ENCODE measurements at places on chromosomes 4 and X.
A peak's percentile ranks its signal among the peaks of the same experiment; 100 is the strongest.

GRCh38 chrX:104254442-104255115 is at the start of gene ESX1:
Gene ESX1 (minus strand): TSS chrX:104254933. CDS start chrX:104254849, 84 bp downstream.
- DNase-seq, result no peak

GRCh38 chrX:118345045-118345463 is 852 bp upstream of the WDR44 start:
- no peak for DNase-seq

DNA sequence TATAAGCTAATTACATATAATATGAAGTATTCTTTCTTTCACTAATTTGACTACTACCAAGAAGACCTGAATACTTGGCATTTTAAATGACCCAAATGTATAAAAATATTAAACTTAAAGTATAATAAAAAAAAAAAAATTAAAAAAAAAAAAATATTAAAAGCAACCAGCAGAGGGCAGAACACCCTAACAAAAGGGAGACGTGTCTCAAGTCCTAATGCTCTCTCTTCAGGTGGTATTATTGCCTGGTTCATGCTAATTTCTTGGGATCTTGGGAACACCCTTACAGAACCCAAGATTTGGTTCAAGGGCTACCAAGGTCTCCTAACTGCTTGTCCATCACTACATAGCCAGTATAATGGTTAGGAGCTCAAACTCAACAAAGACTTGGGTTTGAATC is 754.8 kb downstream of the RAB28 start:
- DNase-seq, result no peak

DNA sequence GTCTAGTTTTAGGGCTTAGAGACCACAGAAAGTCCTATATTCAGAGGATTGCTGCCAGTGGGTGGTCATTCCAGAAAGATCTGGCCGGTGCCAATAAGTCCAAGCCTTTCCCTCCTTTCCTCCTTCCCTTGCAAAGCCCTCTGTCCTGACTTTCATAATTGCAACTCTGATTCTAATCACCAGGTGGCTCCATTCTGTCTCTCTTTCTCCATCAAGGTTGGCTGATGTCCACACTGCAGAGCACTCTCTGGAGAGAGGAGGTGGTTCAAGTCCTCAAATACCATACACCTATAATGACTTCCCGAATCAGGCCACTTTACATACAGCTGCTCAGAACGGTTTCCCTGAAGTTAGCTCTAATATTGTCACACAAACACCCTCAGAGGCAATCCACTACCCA is 22.4 kb upstream of the ARMCX4 start:
- DNase-seq, result no peak

GRCh38 chr4:182843808-182844325 is 73.3 kb downstream of the DCTD start:
- no peak for DNase-seq

DNA sequence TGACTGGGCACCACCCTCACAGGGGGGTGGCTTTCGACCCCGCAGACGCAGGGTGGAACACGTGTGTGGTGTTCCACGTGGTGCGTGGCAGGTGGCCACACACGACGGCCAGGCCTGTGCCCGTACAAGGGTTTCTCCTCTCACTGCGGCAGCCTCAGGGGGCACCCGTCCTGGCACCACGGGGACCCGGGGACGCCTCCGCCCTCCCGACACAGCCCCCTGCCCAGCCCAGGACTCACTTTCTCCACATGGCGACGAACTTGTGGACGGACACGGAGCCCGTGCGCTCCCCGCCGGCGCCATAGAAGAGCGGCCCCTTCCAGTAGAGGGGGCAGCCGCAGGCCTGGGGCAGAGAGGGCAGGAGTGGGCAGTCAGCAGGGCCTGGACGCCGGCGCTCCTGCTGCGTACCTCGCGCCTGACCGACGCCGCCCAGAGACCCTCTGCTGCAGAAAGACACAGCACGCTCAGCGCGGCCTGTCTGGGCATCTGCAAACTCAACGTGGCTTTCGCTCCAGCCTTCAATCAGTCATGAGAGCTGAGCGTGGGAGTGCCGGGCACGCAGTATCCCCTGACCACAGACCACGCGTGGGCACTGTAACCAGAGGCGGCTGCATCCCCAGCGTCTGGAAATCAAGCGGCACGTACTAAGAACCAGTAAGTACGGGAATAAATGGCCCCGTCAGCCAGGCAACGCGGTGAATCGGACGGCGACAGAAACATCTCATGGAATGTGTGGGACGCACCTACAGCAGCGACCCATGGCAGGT is 28.9 kb upstream of the GTPBP6 start:
- DNase-seq, result no peak

DNA sequence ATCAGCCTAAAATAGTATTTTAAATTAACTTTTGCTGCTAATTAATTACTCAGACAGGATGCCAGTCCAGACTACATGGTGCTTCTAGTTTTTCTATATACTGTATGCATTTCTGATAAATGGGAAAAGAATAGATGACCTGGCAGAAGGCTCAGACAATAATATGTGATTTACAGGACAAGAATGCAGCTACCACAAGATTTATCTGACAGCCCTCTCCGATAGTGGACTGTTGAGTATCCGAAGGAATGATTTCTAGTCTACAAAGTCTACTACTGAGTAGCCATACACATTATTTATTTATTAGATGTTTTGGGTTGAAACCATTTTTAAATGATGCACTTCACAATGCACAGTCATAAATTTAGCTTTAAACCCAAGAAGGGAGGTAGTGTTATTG is 212.8 kb downstream of the MAB21L2 start:
- DNase-seq, result no peak

- no peak for DNase-seq
Measured at GRCh38 chrX:154751203-154751668, 359 bp upstream of the GAB3 start.

GRCh38 chr4:56995525-56995924 is 16.8 kb downstream of the POLR2B start:
- DNase-seq, result peak; percentile 83

DNA sequence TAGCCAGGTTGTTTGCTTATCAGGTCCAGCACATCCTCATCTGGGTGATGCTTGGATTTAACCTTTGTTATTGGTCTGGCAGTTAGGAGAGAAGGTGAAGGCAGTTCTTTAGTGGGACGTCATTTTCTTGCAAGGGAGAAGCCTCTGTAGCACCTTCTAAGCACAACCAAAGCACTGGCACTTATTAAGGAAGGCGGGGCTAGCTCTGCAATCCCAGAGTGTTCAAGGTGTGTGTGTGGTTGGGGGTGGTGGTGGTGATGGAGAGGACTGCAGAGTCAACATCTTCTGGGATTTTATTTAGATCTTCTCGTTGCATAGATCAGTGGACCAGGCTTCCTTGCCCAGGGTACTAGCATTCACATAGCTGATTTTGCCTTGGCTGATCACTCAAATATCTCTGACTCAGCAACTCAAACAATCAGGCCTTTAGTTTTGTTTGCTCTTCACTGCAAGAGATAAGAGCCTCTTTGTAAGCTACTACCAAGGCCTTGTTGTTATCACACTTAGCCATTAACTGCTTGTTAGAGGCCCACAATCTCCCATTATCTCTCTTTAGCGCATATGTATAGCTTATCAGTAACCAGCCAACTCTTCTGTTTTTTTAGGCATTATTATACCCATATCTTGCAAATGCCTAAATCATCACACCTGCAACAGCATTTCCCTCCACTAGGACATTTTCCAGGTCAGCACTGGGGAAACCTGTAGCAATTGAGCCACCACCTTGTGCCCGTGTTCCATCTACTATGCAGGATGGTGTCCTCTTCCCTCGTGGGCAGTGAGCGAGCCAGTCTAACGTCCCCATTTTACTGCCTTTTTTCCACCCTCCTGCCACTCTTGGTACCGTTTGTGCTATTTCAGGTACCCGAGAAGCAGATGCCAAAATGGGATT is 36.5 kb upstream of the LINC00632 start:
- DNase-seq, result no peak

DNA sequence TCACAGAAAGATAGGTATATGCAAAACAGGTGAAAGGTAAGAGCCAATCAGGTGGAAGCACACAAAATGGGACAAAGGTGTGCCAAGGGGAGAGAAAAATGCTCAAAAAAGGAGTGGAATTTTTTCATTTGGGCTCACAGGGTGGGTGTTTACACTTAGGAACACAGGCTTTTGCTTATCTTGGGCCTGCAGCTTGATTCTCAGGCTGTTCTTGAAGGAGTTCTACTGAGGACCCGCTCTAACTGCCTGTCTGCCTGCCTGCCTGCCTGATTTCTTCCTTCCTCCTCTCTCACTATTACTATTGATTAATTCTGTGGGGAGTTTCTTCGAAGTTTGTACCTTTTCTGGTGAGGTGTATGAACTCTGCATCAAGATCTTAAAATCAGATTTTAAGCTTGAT is 120.3 kb upstream of the CTSO start:
- no peak for DNase-seq

GRCh38 chr4:27000820-27001219 is 140.2 kb downstream of the STIM2 start:
- no peak for DNase-seq
